ENCODE measurements at places on chromosomes 5 and 9.

DNA sequence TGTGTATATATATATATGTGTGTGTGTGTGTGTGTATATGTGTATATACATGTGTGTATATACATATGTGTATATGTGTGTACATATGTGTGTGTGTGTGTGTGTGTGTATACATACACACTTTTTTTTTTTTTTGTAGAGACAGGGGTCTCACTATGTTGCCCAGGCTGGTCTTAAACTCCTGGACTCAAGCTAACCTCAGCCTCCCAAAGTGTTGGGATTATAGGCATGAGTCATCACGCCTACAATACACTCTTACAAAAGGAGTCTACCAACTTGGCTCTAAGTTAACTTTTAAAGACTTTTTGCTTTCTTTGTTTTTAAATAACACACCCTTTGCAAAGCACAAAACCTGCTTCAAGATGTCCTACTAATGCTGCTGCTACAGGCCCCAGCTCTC lies 2.1 kb downstream of the C9orf78 start:
- no peak for DNase-seq

DNA sequence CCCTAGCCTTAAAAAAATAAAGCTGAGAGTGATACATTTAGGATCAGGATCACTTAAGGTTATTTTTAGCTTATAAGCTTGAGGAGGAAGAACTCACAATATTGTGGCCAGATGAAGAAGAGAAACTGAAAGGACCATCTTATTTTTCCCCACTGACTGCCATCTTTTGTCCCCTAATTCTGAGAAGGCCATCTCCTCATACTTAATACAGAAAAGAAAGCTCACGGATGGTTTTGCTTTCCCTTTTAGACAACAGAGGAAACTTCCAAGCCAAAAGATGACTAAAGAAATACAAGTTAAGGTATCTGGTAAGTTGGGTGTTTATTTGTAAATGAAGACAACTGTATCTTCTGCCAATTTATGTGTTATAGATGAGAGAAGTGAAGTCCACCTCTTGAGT lies 36.4 kb downstream of the ERAP1 start:
- no peak for DNase-seq

GRCh38 chr5:141623611-141624010 lies 4.8 kb upstream of the DIAPH1 start:
- no peak for DNase-seq

GRCh38 chr5:114050087-114050486 lies 311.8 kb upstream of the KCNN2 start:
- no peak for DNase-seq

GRCh38 chr5:32332966-32333365 lies 20.2 kb upstream of the MTMR12 start:
- DNase-seq = no peak

GRCh38 chr9:109512170-109512756 lies 14.2 kb upstream of the PTPN3 start:
- no peak for DNase-seq

DNA sequence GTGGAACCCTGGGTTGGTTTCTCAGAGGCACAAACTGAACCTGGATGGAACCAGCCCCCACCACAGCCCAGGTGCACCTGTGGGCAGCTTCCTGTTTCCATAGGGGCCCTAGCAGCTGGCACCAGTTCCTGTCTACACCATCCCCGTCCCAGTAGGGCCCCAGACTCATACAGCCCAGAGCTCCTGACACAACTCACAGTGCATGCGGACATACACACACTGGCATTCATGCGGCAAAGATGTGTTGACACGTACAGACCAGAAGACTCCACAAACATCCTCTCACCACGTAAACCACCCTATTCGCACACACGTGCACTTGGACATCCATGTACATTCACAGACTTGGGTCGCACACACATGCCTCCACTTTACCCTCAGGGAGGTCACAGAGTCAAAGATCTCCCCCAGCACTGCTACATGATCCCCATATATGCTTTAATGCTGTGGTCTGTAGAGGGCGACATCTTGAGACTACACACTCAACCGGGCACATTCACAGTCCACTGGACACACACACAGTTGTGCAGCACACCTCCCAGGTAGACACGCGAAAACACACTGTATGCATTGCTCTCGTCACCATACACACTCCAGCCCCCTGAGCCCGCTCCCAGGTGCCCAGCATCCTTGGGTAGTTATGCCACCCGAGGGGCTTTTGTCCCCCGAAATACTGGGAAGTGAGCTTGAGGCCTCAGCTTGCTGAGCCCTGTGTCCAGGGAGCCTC lies 22.4 kb downstream of the CXXC5 start:
- no peak for DNase-seq

Measured in choroid plexus epithelial cell (primary cell).